T follicular helper cell (primary cell): ENCODE measurements at places on chromosomes 16 and 17.

DNA sequence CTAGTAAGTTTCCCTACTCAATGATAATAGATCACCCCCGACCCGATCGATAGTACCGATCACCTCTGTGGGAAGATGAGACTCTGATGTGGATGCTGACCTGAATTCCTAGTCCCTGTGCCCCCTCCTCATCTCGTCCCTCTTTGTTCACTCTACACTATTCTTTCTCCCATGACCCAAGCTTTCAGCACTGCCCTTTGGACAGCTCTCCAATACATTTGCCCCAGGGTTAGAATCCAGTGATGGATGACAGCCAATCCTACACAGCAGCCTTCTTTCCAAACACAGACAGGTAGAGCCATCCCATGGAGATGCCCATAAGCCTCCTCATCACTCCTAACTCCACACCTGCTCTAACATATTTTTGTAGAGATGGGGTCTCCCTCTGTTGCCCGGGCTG, 141.1 kb downstream of the GSG1L start:
- DNase-seq = no peak

GRCh38 chr17:47942096-47942510, 732 bp downstream of the PNPO start:
- no peak for DNase-seq

DNA sequence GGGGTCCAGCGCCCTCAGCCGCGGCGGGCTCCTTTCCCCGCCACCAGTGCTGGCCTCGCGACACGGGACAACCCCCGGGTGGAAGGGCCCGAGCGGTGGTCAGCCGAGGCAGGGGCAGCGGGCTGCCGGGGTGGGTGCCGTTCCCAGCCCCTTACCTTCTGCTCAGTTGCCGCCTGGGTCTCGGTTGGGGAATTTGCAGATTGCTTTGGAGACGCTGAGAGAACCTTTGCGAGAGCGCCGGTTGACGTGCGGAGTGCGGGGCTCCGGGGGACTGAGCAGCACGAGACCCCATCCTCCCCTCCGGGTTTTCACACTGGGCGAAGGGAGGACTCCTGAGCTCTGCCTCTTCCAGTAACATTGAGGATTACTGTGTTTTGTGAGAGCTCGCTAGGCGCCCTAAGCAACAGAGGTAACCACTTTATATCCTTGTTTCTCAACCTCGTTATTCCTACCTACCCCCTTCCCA, 381 bp downstream of the CTNS start:
- DNase-seq = no peak

DNA sequence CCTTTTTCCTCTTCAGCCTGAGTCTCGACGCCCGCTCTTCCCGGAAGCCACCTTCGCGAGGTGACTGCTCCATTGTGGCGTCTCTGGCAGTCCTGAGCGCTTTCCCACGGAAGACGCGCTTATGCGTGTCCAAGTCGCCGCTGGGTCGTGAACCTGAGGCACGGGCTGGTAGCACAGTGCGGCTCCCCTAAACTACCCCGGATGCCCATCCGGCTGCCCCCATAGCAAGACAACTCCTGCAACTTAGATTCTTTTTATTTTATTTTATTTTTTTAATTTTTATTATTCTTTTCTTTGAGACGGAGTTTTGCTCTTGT, 2.1 kb upstream of the ESRP2 start:
- DNase-seq = no peak

DNA sequence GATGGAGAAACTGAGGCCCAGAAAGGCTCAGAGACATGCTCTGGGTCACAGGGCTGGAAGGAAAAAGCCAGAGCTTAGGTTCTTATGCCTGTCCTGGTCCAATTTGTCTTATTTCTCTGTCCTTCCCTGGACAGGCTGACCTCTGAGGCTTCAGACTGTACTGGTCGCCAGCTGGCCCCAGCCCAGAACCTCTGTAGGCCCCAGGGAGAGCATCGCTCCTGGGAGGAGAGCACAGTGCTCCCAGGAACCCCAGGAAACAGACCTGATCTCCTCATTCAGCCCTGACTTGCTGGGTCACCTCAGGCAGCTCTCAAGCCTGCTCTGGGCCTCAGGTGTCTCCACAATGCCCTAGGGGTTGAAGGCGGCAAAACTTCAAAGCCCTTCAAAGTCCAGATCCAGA, 4.9 kb downstream of the DRC7 start:
- DNase-seq = no peak
